ENCODE measurements at places on chromosomes 5 and 9.

DNA sequence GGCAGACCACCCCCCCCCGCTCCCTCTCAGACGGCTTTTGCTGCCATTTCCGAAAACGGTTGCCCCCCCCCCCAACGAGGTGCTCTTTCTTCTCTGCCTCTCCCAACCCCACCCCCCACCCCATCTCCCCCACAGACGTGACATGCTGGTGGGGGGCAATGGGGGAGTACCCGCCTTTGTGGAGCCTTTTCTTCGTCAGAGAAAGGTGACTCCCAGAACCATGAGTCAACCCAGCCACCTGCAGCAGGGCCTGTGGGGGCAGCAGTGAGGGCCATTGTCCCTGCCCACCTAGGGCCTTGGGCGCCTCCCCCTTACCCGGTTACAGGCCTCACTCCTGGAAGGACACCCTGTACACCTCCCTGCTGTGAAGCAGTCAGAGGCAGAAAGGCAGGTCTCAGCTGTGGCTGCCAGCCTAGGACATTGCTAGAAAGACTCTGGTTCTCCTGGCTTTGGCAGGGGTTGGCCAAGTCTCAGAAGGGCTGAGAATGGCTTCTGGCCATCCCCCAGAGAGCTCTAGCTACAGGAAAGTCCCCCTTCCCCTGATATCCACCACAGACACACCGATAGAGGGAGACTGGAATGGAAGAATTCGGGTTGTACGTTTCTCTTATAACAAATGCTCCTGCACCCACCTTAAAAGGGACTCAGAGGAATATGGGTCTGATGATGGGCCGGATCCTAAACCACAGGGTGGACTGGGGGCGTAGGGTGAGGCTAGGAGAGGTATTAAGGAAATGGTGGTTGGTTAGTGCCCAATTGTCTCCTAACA, 2.2 kb downstream of the DNAJB5 start:
- DNase-seq: no peak

DNA sequence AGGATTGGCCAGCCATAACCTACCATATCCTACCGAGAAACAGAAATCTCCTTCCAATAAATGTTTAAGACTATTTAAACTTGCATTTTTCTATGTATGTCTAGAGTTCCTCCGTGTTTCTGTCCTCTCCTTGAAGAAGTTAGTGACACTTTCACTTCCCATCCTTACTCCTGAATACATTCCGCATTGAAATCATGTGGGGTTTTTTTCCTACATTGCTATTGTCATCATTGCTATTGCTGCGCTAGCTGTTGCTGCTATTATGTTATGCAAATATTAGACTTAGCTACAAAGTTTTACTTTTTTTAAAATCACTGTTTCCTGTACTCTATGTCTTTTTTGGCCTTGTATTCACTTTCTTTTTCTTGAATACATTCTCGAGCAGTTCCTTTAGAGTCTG, 83.3 kb upstream of the NEK6 start:
- no peak for DNase-seq

GRCh38 chr5:50749873-50750272, 83.4 kb downstream of the PARP8 start:
- no peak for DNase-seq

DNA sequence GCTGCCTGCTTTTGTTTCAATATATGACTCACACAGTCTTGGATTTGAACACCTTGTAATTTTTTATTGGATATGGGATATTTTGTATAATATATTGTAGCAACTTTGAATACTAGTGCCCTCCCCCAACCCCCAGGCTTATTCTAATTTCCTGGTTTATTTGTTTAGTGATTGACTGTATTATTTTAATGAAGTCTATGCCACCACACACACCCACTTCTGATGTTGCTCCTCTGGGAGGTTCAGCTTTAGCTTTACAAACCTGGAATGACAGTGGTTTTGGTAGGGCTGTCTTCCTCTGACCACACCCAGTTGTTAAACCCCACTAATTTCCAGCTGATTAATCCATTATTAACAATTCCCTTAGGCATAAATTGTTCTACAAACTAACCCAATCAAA, 206.1 kb upstream of the NFIL3 start:
- no peak for DNase-seq

DNA sequence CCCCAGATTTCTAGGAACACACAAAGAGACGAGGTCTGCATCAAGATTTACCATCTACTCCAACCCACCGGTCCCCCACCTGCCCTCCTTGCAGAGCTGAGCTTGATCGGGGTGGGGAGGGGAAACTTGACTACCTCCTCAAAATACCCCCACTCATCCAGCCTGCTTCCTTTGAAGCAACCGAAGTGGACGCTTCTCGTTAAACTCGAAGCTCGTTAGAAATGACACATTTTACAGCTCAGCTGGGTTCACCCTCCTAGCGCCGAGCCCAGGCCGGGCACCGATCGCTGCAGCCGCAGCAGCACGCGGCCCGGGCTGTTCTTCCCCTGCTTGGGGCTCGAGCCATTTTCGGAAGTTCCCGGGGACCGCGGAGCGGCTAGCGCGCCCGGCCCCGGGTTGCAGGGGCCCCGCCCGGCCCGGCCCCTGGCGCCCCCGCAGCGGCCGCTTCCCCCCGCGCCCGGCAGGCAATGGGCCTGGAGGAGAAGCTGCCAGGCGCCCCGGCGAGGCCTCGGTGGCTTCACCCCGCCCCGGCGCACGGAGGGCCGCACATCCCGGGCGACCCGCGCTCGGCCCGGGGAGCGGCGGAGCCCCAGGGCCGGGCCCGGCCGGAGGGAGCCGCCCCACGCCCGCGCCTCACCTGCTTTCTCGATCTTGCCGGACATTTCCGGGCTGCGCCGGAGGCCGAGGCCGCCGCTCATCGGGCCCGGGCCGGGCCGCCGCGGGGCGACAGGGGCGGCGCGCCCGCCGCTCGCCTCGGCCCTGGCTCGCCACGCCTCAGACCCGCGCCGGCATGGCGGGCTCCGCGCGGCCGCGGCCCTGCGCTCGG, 530 bp downstream of the RAPGEF1 start:
- peak; percentile 33 for DNase-seq

DNA sequence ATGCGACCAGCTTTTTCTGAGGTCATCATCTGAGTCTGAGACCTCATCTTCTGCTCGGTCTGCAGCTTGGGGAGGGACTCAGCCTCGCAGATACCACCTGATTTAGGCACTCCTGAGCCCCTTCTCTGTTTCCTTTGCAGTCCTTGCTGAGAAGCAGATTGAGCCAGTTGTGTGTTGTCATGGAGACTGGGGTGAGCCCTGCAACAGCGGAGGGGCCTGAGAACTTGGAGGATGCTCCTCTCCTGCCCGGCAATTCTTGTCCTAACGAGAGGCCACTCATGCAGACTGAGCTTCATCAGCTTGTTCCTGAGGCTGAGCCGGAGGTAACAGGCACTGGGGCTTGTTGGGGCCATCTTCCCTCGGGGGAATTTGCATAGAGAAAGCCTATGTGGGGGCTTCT, 19.2 kb downstream of the TEX53 start:
- DNase-seq: no peak

GRCh38 chr5:54194318-54194717, 116.1 kb downstream of the ARL15 start:
- no peak for DNase-seq

GRCh38 chr9:134412298-134412711, 86.0 kb downstream of the RXRA start:
- no peak for DNase-seq

DNA sequence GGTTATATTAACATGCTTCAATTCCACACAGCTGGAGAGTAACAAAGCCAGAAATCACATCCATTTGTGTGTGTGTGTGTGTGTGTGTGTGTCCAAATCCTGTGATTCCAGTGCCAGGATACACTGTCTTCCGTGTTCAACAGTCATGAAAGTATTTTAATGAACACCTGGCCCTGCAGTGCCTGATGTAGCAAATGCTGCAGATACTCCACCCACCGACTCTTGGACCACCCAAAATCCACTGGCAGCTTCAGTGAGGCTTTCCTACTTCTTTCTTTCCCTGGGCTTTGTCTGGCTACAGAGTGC, 13.1 kb upstream of the INSYN2B start:
- DNase-seq: no peak

GRCh38 chr9:89277454-89277853, 33.5 kb upstream of the CKS2 start:
- no peak for DNase-seq

DNA sequence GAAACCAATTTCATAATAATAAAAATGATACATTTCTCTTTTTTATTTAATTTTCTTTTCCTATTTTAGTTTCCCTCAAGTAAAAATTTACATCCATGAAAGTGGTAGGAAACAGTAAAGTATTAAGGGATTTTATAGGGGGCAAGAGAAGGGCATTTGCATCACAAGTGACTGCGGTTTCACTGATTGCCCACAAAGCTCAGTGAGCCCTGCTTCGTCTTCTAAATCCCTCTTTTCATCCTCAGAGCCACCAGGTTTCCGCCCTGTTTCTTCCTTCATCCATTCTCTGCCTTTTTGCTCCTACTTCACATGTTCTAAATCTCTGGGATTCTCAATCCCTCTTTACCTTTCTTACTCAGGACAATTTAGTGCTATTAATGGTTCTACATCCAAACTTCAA, 491.4 kb downstream of the LRRC70 start:
- no peak for DNase-seq

- DNase-seq: no peak
Observed at GRCh38 chr5:95486191-95486590, 68.6 kb downstream of the SKIC3 start.

DNA sequence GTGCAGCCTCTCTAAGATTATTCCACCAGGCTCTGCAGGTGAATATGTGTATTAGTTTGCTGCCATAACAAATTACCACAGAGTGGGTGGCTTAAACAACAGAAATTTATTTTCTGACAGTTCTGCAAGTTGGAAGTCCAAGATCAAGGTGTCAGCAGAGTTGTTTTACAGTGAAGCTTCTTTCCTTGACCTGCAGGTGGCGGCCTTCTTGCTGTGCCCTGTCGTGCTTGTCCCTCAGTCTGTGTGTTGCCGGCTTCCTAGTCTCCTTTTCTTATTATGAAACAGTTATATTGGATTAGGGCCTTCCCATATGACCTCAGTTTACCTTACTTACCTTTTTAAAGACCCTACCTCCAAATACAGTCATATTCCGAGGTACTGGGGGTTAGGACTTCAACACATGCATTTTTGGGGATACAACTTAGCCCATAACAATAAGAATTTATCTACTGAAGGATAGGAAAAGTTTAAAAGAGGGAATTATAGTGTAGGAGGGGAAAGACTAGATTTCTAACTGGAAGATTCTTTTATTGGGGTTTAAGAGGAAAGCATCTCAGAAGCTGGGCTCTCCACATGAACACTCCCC, 97.4 kb downstream of the OSTF1 start:
- DNase-seq: peak; percentile 33

DNA sequence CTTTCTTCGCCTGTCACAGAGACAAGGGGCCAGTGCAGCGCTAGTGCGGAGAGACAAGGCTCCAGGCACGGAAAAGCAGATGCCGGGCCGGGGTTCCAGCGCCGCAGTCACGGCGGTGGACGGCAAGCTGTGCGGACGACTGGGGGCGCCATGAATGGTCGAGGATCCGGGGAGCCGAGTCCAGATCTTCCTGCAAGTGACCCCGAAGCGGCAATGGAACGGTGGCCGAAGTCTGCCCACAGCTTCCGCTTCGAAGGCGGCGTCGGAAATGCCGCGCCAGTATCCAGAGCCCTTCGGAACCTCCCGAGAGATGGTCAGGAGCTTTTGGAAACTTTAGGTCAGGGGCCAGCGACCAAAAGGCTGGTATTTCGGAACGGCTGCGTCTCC, 601 bp upstream of the FAF2 start:
- peak; percentile 8 for DNase-seq

GRCh38 chr5:37900692-37901091, 60.9 kb upstream of the GDNF start:
- no peak for DNase-seq

GRCh38 chr5:81393783-81394718, at the start of gene ACOT12:
TSS of gene ACOT12 (minus strand) at chr5:81394134. CDS start at chr5:81394114, 20 bp downstream.
- DNase-seq: no peak

DNA sequence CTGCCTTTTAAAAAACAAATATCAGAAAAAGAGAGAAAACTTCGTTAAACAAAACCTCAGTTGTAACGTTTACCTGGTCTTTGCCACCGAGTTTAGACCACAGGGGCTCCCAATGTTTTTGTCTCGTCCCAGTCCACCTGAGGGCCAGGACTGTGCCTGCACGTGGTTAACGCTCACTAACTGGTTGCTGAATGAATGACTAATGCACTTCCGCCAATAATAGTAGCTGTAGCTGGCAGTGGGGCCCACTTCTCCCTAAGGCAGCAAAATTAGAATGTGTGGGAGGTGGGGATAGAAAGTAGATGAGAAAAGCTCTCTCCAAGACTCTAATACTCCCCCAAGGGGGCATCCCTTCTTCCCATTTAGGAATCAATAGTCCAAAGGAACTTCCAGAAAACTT, 29.1 kb upstream of the MED27 start:
- no peak for DNase-seq

GRCh38 chr9:16811987-16812685, 58.3 kb downstream of the BNC2 start:
- no peak for DNase-seq

GRCh38 chr5:122639864-122640263, 135.0 kb upstream of the SNX2 start:
- DNase-seq: no peak

- DNase-seq: no peak
Observed at GRCh38 chr9:98994172-98995058, 50.7 kb downstream of the COL15A1 start.

- DNase-seq: no peak
Observed at GRCh38 chr5:169777159-169777558, 140.1 kb downstream of the DOCK2 start.

GRCh38 chr9:96015876-96016686, 140.6 kb downstream of the ERCC6L2 start:
- DNase-seq: no peak

GRCh38 chr9:97975376-97975775, 7.8 kb upstream of the ANP32B start:
- DNase-seq: no peak

- no peak for DNase-seq
Observed at GRCh38 chr9:9799287-9799686, 813.5 kb downstream of the PTPRD start.

DNA sequence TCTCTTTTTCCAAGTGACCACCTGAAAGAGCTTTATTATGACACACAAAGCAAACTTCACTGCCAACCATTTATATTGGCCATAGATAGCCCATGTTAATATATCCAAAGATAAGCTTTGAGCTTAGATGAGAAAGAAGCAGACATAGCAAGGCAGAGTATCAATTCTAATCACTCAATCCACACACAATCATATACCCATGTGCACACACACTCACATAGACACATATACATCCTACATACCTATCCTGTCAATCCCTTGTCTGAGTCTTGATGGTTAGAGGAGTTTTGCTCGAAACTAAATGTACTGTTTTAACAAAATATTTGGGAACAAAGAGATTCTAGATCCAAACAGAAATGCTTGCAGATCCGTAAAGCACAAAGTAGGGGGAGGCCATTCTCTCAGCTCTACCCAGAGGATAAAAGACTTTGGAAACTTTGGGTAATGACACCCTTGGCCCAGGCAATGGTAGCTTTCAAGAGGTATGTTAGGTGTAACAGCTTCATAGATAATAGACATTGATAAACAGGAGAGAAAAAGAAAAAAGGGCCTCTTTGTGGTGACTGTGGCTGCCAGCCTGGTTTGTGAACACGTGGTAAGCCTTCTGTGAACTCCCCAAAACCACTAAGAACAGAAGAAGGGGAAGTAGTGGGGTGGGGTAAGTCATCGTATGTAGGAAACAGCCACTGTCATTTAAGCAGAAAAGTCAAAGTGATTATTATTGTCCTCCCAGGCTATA, 121.6 kb downstream of the TLR4 start:
- peak; percentile 15 for DNase-seq
